ENCODE measurements at places on chromosomes 12 and 14.

DNA sequence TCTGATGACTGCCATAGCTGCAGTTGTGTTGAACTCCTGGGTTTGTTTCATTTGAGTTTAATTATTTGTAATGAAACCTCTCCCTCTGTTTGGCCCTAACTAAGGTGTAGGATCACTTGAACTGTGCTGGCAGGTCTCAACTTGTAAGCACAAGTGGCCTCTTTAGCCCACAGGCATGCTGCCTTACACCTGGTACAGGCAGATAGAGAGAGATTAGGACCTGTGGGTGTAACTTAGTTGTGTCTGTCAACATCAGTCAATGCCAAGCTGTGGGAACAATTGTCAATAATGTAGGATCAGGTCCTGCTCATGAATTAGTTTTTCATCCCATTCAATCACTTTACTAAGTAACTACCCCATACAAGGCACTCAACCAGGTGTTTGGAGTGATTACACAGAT, 263.0 kb upstream of the G2E3 start:
- DNase-seq, result no peak

GRCh38 chr12:122882908-122883558, 12.9 kb downstream of the VPS37B start:
- no peak for DNase-seq

GRCh38 chr12:10189653-10190052, 10.8 kb downstream of the TMEM52B start:
- no peak for DNase-seq

GRCh38 chr14:72679141-72679535, 214.8 kb downstream of the DPF3 start:
- DNase-seq, result no peak

DNA sequence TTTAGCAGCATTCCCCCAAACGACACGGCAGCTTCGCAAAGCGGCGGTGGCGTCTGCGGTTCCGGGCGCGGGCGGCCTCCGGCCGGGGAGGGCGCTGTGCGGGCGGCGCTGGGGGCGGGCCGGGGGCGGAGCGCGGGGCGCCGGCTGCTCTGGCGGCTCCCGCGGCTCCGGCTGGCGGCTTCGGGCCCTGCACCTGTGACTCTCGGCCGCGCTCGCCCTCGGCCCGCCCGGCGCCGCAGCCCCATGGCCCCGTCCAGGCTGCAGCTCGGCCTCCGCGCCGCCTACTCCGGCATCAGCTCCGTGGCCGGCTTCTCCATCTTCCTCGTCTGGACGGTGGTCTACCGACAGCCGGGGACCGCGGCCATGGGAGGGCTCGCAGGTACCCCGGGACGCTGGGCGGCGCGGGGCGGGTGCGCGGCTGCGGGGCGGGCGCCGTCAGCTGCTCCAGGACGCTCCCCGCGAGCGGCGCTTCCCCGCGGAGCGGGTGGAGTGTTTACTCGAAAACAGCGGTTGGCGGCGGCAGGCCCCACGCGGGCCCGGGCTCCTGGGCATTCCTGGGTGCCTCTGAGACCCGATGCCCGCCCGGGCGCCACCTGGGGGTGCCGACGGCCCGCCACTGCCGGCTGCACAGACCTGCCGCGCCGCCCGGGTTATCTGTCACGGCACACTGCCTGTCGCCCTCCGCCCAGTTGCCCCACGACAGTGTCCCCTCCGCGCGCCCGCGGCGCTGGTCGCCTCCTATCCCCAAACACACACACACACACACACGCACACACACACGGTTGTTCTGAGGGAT, at the start of gene SLC48A1:
Gene SLC48A1, plus strand, starts transcription at position 177 of the 796 bp plus-strand sequence. Its CDS starts 67 bp downstream, at position 244.
- peak; percentile 35 for DNase-seq

GRCh38 chr14:87001333-87001732, 991.6 kb downstream of the GALC start:
- DNase-seq, result no peak

DNA sequence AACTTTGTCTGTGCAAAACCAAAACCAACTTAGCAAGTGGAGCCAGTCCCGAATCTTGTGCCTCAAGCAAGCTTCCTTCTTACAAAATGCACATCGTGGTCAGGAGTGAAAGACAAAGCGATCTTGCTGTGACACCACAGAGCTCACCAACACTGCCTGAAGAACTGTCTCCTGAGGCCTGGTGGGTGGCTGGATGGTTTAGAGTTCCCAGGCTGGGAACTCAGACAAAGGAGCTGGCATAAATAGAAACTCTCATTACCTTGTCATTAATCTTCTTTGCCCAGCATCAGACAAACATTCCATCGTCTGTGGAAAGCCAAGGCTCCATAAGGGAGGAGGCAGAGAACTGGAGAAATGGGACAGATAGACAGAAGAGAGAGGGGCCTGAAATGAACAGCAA, 144.8 kb downstream of the KCNA5 start:
- DNase-seq, result no peak

GRCh38 chr14:95133282-95133681, 24.0 kb downstream of the DICER1 start:
- DNase-seq, result no peak
